ENCODE measurements at places on chromosomes 5 and 9. TPM values are rescaled to one million over a fixed set of nuclear protein-coding genes. Genes with fewer than 3 reads are reported as not detected.

DNA sequence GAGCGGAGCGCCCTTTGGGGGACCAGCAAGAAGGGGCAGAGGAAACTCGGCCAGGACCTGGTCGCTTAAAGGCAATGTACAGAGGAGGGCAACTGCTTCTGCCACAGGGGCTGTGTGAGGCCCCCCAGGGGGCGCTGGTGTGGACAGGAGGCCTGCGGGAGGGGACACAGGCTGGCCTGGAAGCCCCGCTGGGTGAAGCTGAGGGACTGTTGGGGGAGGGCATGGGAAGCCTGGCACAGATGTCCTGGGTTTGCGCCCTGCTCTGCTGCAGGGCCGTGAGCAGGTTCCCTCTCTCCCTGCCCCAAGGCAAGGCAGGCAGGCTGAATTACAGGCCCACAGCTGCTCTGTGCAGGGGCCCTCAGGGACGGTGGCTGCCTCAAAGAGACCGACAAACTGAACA is 5.4 kb downstream of the MED22 start:
- DNase-seq, result no peak

DNA sequence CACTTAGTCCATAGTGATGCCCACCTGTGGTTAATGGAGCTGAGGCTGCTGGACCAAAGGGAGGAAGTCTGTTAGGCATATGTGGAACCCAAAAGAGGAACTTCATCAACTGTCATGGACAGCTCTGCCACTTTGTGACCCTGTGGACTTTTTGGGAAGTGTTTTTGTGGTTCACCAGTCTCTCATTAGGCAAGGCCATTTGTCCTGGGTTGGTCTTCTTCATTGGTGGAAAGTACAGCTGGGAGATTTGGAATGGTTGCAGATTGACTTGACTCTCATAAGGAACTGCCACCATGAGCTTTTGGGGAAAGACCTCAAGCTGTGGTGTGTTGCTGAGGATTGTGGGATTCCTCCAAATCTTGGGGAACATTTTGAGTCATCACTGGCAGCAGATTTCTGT is 31.9 kb upstream of the IL12B start:
- no peak for DNase-seq

DNA sequence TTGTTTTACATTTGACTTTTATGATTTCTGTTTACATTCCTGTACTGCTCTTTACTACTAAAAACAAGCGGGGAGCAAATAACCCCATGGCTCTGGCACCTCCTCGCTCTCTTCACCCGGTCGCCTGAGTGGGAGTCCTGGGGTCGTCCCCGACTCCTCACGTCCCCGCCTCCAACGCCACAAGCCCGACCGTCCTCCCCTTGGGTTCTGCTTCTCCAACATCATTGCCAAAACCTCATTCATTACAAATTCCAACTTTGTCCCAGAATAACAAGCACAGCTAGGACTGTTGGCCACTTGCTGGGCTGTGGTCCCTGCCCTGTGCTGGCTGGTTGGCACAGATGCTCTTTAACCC is 35.1 kb downstream of the MRPL36 start:
- DNase-seq, result peak; percentile 4

DNA sequence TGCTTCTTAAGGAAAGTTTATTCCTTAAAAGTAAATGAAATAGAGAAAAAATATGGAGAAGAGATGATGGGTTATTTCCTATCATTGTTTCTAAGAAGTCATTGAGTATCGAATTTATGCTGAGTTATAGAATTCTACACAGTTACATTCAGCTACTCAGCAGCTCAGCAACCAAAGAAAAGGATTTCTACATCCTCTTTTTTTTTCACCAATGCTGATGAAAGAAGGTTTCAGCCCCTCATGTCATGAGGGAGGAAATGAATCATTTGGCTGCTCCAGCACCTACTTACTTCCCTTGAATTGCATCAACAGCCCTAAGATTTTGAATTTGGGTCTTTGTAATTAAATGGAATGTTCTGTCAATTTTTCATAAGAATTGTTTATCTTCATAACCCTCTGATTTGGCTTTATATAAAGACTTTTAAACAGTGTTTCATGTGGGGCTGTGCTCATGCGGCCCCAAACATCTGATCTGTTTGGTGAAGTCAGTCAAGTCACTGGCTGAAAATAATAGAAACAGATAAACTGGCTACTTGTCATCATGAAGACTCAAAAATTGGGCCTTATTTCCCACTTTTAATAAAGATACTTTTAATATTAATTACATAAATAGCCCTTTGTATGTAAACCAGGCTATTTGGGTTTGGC is 18.5 kb upstream of the SNX2 start:
- no peak for DNase-seq

ADAMTS19 gene
- total RNA-seq, result 12.9 TPM

LCN1 gene
- total RNA-seq, result not detected

RAI14 gene
- 7.7 TPM for total RNA-seq
